ENCODE measurements at places on chromosomes 3 and 15. TPM values are rescaled to one million over a fixed set of nuclear protein-coding genes. Genes with fewer than 3 reads are reported as not detected.

The CLDN18 gene
- total RNA-seq = not detected

The BTLA gene
- total RNA-seq = not detected

The KY gene
- not detected for total RNA-seq

The EDC3 gene
- 14.0 TPM for total RNA-seq

The FOXL2NB gene
- total RNA-seq = 1.4 TPM

The ZNF80 gene
- total RNA-seq = not detected

The SGO1 gene
- 2.0 TPM for total RNA-seq

The CCR8 gene
- not detected for total RNA-seq

The TRIM42 gene
- total RNA-seq = not detected

The SOX2 gene
- total RNA-seq = not detected

The IRAK2 gene
- 0.87 TPM for total RNA-seq

The GCHFR gene
- total RNA-seq = 5.5 TPM

The SEMA6D gene
- 37.7 TPM for total RNA-seq

The CCDC39 gene
- not detected for total RNA-seq

The UCN2 gene
- total RNA-seq = 61.6 TPM

The NDN gene
- total RNA-seq = 42.9 TPM

The MORF4L1 gene
- total RNA-seq = 681 TPM

The DNAJC17 gene
- 23.9 TPM for total RNA-seq

The CD80 gene
- 0.39 TPM for total RNA-seq

The TTC14 gene
- 47.2 TPM for total RNA-seq

The KBTBD8 gene
- 2.4 TPM for total RNA-seq

The GP9 gene
- total RNA-seq = not detected

The GRAMD1C gene
- 1.6 TPM for total RNA-seq

The TM6SF1 gene
- total RNA-seq = not detected

The GABRB3 gene
- 3.5 TPM for total RNA-seq

The DZIP1L gene
- 38.9 TPM for total RNA-seq

The ATRIP gene
- 5.7 TPM for total RNA-seq

The TTC23 gene
- 39.3 TPM for total RNA-seq

The PIGBOS1 gene
- total RNA-seq = 8.6 TPM

The SLC26A6 gene
- total RNA-seq = 52.7 TPM

The LACTB gene
- 14.1 TPM for total RNA-seq

The ASB14 gene
- under 0.01 TPM for total RNA-seq

The SLC9C1 gene
- total RNA-seq = not detected

The TAGLN3 gene
- total RNA-seq = not detected

The CIDEC gene
- total RNA-seq = 5.1 TPM

The PARP15 gene
- total RNA-seq = not detected

The GPR62 gene
- total RNA-seq = not detected

The IL12A gene
- under 0.01 TPM for total RNA-seq

The CSPG5 gene
- 1.6 TPM for total RNA-seq

The LRRC31 gene
- not detected for total RNA-seq
